ENCODE measurements at places on chromosomes 6 and 20.

GRCh38 chr6:496649-497048 lies 105.1 kb downstream of the IRF4 start:
- no peak for DNase-seq

- DNase-seq: no peak
Observed at GRCh38 chr6:166614589-166614988, 12.5 kb downstream of the RPS6KA2 start.

DNA sequence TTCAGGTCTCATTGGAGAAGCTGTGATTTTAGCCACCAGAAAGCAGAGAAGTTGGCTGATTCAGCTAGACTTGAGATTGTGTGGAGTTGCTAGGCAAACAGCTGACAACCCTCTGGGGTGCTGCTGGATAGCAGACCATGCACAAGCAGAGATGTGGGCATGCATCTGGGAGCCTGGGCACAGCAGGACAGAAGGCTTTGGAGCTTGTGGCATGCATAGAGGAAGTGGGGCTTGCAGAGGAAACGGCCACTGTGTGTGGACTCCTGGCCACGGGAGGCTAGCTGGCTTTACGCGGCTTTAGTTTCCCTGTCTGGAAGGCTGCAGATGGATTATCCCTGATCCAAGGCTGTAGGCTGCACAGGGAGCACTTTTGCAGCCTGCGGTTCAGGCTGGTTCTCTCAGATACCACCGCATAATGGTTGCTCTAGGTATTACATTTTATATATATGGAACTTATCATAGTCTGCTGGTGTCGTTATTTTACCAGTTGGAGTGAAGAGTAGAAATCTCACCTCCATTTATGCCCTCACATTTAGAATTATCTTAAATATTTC lies 10.4 kb downstream of the ZNF831 start:
- DNase-seq: no peak

DNA sequence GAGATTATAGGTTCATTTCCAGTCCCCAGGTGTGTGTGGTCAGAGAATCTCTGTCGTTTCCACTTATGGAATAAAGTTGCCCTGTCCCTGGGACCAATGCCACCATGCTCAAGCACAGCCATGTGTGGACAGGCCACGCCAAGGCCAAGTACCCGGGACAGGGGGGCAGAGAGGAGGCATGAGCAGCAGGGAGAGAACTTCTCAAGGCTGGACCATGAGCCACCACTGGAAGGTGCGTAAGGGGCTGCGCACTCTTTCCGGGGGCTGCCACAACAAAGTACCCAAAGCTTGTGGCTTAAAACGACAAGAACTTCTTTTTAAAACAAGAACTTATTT lies 209.2 kb upstream of the KCNQ5 start:
- DNase-seq: no peak

GRCh38 chr20:17223553-17223952 lies 3.3 kb upstream of the PCSK2 start:
- no peak for DNase-seq

DNA sequence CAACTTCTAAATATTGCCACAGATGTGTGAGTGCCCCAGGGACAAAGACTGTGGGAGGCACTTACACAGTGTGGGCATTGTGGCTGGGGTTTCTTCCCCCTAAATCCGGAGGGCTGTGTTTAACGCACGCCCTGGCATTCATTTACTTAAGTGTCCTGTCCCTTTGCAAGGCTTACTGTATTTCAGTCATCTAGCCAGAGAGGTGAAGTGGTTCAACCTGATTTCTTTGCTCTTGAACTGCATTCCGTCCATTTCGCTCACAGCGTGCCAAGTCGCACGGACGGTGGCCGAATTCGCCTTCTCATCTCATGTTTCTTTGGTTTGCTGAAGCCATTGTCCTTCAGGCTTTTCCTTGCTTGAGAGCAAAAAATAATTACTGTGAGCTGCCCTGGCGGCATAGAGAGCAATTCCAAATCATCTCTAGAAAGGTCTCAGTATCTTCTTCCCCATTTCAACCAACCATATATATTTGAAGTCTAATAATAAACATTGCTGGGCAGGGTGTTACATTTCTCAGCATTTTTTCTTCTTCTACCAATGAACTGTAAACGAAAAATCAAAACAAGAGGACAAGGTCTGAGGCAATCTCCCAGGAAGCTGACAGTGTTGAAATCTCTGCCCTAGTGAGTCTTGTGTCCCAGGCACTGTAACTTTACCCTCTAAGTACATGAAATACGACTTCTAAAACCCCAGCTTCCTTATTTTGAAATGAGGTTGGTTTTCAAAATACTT lies 16.9 kb downstream of the SYTL3 start:
- DNase-seq: no peak

- no peak for DNase-seq
Observed at GRCh38 chr6:137804637-137805036, 62.4 kb upstream of the TNFAIP3 start.

GRCh38 chr20:64015635-64016034 lies 20.3 kb upstream of the C20orf204 start:
- DNase-seq: no peak

DNA sequence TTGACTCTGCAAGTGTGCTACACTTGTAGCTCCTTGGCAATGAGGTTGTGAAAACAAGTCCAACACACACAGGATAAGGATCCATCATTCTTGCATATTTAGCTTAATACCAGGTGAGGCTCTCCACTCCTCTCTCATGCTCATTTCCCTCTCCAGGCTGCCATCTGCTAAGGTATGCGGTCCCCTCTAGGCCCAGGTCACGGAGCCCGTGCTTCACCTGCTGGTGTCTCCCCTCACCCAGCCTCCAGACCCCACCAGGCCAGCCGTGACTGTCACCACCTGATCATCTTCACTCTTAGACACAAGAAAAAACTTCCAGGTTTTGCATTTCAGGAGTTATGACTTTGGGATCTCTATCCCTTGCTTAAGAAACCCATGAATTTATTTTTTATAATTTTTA lies 14.2 kb upstream of the NCR2 start:
- DNase-seq: no peak

DNA sequence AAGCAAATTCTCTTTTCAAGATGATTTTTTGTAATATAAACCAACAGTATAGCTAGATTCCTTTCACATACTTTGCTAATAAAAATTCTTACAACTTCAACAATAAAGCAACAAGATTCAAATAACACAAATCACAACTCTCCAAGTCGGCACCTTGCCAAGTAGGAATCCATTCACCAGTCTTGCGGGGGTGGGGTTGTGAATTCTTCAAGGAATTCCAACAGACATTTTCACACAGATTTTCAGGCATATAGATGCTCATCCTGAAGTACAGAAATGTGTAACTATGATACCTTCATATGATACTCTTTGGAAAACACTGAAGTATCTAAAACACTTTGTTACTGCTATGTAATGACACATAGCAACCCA lies 36.5 kb downstream of the SCML4 start:
- DNase-seq: no peak

- DNase-seq: no peak
Observed at GRCh38 chr6:78910010-78910409, 42.7 kb downstream of the IRAK1BP1 start.

GRCh38 chr20:51507216-51508036 lies 35.1 kb downstream of the NFATC2 start:
- DNase-seq: no peak

DNA sequence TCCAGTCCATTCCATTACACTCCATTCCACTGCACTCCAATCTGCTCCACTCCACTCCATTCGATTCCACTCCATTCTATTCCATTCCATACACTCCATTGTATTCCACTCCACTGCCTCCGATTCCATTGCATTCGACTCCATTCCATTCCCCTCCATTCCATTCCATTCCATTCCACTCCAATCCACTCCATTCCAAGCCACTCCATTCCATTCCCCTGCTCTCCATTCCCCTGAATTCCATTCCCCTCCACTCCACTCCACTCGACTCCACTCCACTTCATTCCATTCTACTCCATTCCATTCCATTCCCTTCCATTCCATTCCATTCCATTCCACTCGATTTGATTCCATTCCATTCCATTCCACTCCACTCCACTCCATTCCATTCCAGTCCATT lies 25.7 kb upstream of the DEFB125 start:
- DNase-seq: no peak

- DNase-seq: no peak
Observed at GRCh38 chr20:839015-839414, 5.5 kb downstream of the FAM110A start.

DNA sequence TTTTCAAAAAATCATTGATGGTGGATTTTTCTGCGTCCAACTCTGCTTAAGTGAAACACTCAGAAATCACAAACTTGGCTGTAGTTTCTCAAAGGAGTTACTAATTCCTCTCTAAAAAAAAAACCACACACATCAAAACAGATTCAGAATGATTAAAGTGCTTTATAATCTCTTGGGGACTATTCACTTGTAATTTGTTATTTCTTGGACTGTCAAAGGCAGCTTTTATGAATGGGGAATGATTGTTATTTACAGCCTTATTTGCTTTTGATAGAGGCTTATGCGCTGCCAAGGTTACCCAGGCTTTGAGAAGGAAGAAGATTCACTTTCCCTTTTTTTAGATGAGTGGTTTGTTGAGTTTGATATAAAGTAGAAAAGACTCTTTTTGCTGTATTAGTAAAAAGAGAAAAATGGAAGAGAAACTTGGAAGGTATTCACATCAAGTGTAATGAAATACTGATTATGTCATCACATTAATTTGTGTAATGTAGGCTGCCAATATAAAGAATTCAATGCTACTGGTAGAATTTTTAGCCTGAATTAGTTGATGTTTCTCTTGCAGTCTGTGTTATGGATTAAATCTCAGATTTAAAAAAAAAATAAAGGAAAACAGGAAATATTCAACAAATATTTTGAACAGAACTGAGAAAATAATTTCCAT lies 381.0 kb upstream of the SASH1 start:
- no peak for DNase-seq

- no peak for DNase-seq
Observed at GRCh38 chr6:90388395-90388794, 91.8 kb upstream of the BACH2 start.

GRCh38 chr20:36482044-36482473 lies 59.3 kb upstream of the MYL9 start:
- no peak for DNase-seq

DNA sequence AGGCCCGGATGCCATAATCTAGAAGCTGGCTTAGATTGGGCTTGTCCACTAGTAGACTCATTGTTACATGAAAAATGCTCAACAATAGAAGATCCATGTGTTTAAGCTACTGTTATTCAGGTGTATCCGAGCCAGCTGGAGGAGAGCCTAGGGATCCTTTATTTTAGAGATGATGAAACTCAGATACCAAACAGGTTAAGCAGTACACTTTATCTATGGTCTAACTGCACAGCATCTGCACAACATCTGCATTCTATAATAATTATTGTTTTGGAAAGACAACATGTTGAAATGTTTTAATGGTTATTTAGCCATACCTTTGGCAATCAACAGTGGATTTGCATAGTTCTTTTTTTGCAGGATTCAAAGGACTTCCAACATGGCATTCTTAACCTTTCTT lies 134.1 kb downstream of the RFPL4B start:
- no peak for DNase-seq

- no peak for DNase-seq
Observed at GRCh38 chr6:144335914-144336313, 50.8 kb downstream of the UTRN start.

GRCh38 chr6:14468647-14469321 lies 351.2 kb downstream of the CD83 start:
- no peak for DNase-seq

- peak; percentile 9 for DNase-seq
Observed at GRCh38 chr6:117600008-117600743, 2.1 kb downstream of the GOPC start.

DNA sequence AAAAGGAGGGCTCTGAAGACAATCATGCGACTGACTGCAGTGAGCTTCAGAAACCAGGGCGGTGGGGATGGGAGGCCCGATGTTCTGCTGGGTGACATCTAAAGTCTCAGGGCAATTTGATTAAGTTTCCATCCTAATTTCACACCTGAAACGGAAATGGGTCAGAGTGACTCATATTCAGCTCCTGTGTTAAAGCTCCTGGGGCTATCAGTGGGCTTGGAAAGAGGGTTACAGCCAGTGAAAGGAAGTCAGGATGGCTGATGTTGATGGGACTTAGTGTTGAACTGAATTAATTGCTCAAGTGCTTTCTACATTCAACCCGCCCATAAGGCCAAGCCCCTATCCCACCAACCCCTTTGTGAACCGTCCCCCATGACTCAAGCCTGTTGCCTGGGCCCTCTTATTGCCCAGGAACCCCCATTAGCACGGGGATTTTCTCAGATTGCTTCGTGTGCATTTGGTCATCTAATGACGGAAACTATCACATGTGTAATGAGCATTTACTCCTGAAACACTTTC lies 47.1 kb upstream of the TBC1D7 start:
- DNase-seq: no peak

DNA sequence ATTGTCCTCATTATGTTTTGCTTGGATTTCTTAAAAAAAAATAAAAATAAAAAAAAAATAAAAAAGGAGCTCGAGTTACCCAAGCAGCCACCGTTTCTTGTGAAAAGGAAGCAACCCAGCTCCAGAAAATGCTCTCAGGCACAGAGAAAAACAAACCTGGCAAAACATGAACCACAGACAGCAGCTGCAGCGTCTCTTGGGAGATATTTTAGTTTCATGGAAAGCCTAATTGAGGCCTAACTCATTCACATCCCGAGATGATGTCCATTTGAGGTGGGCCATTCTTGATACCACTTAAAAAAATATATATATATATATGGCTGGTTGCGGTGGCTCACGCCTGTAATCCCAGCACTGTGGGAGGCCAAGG lies 13.7 kb upstream of the MRAP2 start:
- no peak for DNase-seq

- no peak for DNase-seq
Observed at GRCh38 chr6:332671-333070, 40.4 kb downstream of the DUSP22 start.

GRCh38 chr20:12056839-12057238 lies 139.1 kb downstream of the BTBD3 start:
- DNase-seq: no peak

DNA sequence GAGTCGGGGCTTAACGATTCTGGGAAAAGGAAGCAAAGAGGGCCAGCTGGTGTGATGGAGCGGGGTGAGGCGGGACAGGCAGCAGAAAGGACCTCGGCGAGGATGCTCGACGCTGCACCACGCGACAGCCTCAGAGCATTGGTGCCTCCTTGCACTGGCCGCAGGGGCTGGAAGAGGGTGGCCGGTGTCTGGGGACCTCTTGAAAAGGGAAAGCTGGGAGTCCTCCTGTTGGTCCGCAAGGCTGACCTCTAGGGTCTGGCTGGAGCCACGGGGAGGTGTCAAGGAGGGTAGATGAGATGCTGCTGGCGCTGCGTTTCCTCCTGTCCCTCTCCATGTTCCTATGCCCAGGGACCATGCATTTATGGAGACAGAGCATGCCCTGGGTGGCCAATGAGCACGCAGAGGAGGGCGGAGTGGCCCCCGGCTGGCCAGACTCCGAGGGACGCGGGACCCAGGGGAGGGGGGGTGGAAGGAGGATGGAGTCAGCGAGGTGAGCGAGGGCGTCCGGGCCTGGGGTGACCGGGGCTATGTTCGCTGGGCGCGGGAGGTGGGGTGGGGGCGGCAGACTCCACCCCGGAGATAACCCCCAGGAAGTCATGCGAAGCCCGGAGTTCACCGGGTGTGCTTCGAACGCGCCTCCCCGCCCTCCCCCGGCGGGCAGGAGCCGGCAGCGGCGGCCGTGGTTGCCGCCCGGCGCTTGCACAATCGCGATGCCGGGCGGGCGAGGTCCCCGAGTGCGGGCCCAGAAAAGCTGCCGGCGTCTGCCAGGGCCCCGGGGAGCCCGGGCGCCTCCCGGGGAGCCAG lies at the start of gene CYP24A1:
Gene CYP24A1 (minus strand): TSS at position 334 of the 804 bp plus-strand sequence. CDS start 407 bp downstream, outside the sequence.
- DNase-seq: peak; percentile 59

GRCh38 chr6:24152014-24152413 lies 26.0 kb downstream of the NRSN1 start:
- no peak for DNase-seq

All from HS-27A (cell line).